ENCODE measurements at places on chromosomes 13 and 19.

- no peak for DNase-seq
Measured at GRCh38 chr13:29817604-29818378, 32.6 kb downstream of the UBL3 start.

DNA sequence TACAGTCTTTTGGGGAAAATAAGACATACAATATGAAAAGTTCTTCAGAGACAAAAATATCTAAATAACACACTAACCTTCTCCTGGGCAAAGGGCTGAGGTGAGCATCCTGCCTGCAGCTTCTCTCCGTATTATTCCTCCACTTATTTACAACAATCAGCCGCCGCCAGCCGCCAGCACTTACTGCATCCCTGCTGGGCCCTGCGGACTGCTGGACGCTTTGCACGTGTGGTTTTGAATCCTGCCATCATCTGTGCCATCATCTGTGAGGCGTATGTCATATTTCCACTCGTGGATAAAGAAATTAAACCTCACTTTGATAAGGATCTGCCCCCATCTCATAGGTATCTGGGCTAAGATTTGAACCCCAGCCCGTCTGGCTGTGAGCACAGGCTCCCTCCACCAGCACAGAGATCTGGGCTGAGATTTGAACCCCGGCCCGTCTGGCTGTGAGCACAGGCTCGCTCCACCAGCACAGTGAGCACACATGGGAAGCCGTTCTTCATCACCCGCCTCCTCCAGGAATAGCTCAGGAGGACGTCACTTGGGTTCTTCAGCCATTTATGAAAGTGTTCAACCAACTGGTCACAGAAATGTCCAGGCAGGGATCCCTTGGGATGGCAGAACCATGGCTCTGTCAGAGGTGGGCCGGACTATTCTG, 35.2 kb upstream of the TUBGCP3 start:
- no peak for DNase-seq

DNA sequence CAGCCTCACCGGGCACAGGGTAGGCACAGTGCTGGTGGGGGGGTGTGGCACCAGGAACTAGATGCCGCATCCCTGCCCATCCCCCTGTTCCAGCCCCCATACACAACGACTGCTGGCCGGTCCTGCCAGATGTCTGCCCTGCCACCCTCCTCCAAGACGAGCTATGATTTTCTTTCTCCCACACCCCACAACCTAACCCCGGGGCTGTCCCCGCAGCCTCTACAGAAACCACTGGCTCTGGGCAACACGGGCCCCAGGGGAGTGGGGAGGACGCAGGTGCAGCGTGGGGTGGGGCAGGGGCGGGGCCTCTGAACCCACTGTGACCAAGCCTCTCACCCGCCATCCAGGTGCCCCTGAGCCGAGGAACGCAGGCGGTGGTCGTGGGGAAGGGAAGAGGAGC, 15.5 kb downstream of the PGLS start:
- DNase-seq, result no peak

GRCh38 chr13:104106705-104107393, 1040.6 kb upstream of the SLC10A2 start:
- no peak for DNase-seq

- DNase-seq, result no peak
Measured at GRCh38 chr13:57672168-57672567, 40.6 kb downstream of the PCDH17 start.

DNA sequence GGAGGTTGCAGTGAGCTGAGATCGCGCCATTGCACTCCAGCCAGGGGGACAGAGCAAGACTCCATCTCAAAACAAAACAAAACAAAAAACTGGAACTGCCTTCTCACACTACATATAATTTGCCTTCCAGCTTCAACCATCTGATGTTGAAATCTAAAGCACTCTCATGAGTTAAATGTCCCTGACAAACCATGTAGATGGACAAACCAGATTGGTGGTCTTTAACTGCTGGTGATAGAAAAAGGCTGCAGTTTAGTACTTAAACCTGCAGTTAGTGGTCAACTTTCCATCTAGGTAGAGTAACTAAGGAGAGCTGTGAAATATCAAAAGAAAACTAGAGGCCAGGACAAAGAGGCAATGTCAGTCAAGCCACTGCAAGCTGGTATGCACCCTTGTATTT, 5.8 kb upstream of the C19orf84 start:
- no peak for DNase-seq

DNA sequence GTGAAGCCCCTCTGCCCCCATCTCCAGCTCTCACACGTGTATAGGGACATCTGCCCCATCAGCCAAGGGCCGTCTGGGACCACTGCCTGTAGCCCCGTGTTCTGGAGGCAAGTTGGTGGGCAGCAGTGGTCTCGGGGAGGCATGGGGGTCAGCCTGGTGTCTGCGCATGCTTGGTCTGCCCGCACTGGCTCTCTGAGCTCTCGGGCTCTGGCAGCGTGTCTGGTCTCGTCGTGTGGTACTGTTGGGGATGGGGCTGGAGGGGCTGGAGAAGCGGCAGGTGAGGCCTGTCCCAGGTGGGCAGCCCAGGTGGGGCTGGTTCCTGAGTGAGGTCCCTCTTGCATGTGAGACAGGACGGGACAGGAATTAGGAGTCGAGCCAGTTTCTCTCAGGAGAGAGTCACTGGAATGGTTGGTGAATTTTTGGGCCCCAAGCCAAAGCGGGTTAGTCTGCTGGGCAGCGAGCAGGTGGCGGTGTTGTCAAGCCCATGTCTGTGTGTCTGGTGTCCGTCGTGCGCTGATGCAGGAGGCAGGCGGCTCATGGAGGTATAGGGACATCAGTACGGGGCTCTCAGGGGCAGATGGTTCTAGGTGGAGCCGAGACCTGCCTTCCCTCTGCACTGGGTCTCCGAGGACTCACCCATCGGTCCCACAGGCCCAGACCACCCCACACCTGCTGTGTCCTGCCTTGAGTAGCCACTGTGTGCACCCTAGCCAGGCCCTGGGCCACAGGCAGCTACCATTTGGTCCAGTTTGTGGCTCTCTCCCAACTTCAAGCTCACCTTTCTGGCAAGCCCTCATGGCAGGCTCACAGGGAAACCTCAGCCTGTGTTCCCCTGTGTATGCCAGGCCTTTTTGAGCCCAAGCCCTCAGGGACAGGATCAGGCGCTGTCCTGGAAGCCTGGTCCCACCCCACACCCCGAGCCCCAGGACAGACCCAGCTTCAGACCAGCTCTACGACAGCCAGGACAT, 18.2 kb downstream of the COMP start:
- DNase-seq, result peak; percentile 89

DNA sequence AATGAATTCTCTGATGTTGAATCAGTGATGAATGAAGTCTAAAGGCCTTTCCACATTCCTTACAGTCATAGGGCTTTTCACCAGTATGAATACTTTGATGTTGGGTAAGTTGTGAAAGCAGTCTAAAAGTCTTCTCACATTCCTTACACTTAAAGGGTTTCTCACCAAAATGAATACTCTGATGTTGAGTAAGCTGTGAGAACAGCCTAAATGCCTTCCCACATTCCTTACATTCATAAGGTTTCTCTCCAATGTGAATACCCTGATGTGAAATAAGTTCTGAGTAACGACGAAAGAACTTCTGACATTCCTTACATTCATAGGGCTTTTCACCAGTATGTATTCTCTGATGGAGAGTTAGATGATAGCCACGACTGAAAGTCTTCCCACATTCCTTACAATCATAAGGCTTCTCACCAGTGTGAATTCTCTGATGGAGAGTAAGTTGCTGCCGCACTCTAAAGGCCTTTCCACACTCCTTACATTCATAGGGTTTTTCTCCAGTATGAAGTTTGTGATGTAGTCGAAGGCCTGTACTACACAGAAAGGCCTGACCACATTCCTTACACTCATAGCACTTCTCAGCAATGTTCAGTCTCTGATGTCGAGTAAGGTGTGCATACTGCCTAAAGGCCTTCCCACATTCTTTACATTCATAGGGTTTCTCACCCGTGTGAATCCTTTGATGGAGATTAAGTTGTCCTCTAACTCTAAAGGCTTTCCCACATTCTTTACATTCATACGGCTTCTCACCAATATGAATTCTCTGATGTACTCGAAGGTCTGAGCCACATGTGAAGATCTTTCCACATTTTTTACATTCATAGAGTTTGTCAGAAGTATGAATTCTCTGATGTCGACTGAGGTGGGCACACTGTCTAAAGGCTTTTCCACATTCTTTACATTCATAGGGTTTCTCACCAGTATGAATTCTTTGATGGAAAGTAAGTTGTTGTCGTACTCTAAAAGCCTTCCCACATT, 19.9 kb downstream of the ZFP30 start:
- DNase-seq, result no peak

DNA sequence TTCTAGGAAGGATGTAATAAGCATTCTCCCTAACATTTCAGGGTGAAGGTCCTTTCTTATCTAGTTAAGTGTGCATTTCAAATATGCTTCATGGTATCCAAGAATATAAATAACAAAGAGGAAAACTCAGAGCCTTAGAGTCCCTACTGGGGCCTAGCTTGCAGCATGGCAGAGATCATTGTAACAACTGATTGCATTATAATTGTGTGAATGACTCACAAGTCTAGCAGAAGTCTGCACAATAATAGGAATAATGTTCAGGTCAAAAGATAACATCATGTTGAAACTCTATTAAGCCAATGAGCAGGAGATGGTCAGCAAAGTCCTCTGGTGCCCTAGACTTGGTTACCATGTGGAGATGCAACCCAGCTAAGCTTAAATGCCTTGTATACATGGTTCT, 3.4 kb downstream of the POSTN start:
- no peak for DNase-seq

GRCh38 chr19:53389978-53390377, 5.0 kb upstream of the ZNF765 start:
- DNase-seq, result no peak

GRCh38 chr13:106656186-106656585, 88.2 kb upstream of the ARGLU1 start:
- DNase-seq, result no peak

DNA sequence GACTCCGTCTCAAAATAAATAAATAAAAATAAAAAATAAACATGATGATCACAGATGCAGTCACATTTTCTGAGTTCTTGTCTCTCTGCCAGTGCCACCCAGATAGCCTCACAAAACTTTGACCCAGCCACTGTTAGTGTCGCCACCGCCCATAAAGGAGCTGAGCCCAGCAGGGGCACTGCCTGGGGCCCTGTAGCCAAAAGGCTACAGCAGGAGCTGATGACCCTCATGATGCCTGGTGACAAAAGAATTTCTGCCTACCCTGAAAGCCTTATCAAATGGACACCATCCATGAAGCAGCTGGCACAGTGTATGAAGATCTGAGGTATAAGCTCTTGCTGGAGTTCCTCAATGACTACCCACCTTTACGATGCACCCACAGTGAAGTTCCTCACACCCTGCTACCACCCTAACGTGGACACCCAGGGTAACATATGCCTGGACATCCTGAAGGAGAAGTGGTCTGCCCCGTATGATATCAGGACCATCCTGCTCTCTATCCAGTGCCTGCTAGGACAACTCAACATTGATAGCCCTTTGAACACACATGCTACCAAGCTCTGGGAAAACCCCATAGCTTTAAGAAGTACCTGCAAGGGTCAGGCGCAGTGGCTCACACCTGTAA, 18.3 kb downstream of the ZNF587 start:
- DNase-seq, result no peak

GRCh38 chr13:80010286-80010831, 330.6 kb downstream of the SPRY2 start:
- no peak for DNase-seq

DNA sequence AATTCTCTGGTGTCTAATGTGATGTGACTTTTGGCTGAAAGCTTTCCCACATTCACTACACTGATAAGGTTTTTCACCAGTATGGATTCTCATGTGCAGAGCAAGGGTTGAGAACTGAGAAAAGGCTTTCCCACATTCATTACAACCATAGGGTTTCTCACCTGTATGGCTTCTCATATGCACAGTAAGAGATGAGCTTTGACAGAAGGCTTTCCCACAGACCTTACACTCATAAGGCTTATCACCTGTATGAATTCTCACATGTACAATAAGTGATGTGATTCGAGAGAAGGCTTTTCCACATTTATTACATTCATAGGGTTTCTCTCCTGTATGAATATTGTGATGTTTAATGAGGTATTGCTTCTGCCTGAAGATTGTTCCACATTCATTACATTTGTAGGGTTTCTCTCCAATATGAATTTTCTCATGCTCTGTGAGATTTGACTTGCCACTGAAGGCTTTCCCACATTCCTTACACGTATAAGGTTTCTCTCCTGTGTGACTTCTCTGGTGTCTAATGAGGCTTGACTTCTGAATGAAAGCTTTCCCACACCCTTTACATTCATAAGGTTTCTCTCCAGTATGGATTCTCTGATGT, 14.0 kb downstream of the ZNF260 start:
- no peak for DNase-seq

GRCh38 chr13:26967119-26968038, 204.2 kb downstream of the USP12 start:
- no peak for DNase-seq

DNA sequence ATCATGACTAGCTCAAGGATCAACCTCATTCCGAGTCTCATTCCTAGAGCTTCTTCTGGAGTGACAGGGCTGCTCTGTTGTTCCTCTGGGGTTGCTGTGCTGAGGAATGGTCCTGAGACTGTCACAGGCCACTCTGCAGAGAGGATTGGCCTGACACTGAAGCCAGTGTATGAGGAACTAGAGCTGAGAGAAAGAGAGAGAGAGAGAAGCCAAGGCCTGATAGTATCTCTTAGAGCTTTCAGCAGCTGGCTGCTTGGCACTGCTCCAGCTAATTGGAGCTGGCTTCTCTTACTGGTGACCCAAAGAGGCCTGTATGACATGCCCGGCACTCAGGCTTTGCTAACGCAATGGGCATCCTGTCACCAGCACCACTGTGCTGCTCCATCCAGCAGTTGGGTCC, 73.4 kb upstream of the FLT1 start:
- no peak for DNase-seq

GRCh38 chr13:107832500-107833100, 382.7 kb downstream of the LIG4 start:
- no peak for DNase-seq

- DNase-seq, result no peak
Measured at GRCh38 chr19:51971624-51972023, 15.0 kb downstream of the ZNF350 start.

- DNase-seq, result no peak
Measured at GRCh38 chr13:20159646-20160305, 1.1 kb downstream of the GJA3 start.

- no peak for DNase-seq
Measured at GRCh38 chr13:77000475-77000874, 8.6 kb downstream of the CLN5 start.

DNA sequence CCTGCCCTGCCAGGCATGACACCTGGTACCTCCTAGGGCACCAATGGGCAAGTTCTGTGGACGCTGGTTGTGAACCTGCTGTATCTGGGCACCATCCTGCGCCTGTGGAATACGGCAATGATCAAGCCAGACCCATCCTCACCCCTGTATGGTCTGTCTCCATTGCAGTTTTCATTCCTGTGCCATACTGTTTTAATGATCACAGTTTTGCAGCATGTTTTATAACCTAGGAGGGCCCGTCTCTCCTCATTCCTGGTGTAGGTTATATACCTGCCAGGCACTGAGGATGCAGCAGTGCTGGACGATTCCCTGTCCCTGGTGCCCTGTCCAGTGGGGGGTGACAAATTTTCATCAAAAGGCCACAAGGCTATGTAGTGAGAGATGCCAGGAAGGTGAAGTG, 5.6 kb downstream of the TBC1D17 start:
- no peak for DNase-seq

All from prostate gland (tissue), 2 donors.